ENCODE measurements at places on chromosomes 5 and 9.

GRCh38 chr5:27561408-27561807 lies 523.0 kb upstream of the CDH9 start:
- DNase-seq: no peak

- DNase-seq: no peak
Observed at GRCh38 chr5:159527546-159528254, 197.4 kb upstream of the IL12B start.

DNA sequence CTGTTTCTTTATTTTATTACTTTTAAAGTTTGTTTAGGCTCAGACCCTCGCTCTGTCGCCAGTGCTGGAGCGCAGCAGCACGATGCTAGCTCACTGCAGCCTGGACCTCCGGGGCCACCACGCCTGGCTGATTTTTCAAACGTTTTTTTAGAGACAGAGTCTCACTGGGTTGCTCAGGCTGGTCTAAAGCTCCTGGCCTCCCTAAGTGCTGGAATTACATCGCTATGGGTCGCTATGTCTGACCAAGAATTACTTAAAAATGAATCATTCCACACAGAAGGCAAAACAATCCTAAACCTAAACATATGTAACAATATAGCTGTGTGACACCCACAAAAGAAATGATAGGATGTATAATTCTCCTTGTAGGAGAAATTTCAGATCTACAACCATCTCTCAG lies 86.9 kb upstream of the SIMC1 start:
- peak; percentile 28 for DNase-seq

GRCh38 chr9:91436841-91437240 lies 13.2 kb upstream of the NFIL3 start:
- DNase-seq: no peak

DNA sequence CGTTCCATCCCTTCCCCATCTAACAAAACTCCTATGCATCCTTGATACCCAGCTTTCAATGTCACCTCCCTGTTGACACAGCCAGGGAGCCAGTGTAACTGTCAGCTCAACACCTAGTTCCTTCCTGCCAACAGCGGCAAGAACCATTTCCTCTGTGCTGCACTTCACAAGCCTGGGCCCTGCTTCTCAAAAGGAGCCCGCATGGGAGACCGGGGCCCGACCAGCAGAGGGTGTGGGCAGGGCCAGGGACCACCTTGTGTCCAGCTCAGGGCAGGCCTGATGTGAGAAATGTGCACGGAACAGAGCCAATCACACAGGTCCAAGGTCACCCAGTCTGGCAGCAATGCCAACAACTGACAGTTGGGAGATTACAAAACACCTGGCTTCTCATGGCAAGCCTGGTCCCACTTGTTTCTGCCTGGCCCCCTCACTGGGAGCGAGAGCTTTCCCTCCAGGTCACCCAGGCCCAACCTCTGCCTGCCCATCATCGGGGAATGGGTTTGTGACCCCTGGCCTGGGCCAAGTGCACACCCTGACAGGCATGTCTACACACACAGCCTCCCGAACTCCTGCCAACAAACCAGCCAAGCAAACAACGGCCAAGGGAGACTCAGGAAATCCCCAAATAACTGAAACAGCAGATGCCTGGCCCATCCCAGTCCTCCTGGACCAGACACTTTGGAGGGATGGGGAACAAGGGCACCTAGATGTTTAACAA lies 3.1 kb downstream of the RNF44 start:
- peak; percentile 39 for DNase-seq

GRCh38 chr9:27394826-27395201 lies 97.9 kb upstream of the EQTN start:
- no peak for DNase-seq

- DNase-seq: peak; percentile 84
Observed at GRCh38 chr9:127930231-127931091, at the start of gene PIP5KL1. Gene PIP5KL1, minus strand, starts transcription at chr9:127930777. Its CDS starts 25 bp downstream, at chr9:127930752.

All from cardiac fibroblast (primary cell).